ENCODE measurements at places on chromosomes 1 and 21.

GRCh38 chr1:108117945-108118902 is 81.9 kb downstream of the SLC25A24 start:
- no peak for DNase-seq

DNA sequence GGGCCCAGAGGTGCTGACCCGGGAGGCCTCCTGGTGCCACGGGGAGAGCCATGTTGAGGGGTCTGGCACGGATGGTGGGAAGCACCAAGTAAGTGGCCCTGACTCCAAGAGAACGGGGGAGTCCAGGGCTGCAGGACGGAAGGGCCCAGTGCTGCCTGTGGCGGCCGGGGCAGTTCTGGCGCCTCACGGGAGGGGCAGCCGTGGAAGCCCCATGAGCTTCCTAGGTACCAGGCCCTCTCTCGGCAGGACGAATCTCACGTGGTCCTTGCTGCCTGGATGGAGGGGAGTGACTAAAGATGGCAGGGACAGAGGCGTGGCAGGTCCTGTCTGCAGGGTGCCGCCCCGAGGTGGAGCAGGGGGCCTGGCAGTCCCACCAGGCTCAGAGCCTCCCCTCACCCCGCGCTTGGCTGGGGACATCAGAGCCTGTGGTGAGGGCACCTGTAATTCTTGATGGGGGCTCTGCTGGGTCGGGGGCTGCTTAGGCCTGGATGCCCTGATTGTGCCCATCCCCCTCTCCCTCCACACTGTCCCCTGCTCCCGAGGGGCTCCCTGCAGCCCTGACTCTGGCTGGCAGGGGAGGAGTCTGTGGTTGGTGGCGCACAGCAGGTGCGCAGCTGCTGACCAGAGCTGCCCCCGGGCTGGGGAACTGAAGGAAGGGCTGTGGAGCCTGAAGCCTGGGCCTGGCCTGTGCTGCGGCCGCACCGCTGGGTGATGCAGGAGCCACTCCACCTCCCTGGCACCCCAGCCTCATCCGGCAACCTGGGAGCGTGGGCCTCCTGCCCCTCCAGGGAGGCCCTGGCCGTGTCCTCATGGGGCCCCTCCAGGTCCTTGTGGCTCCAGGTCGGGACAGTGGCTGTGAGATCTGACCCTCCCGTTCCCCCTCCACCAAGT is 31.4 kb downstream of the POFUT2 start:
- DNase-seq: no peak

- no peak for DNase-seq
Observed at GRCh38 chr1:116514708-116515525, 55.9 kb downstream of the CD58 start.

DNA sequence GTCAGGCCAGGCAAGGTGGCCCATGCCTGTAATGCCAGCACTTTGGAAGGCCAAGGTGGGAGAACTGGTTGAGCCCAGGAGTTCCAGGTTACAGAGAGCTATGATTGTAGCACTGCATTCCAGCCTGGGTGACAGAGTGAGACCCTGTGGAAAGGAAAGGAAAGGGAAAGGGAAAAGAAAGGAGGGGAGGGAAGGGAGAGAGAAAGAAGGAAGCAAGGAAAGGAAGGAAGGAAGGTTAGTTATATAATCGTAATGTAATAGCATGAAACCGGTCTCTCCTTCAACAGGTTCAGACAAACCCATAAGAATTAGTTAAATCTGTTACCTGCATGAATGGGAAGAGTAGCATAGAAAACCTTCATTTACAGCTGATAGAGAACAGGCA is 1.2 kb upstream of the PAQR7 start:
- no peak for DNase-seq

DNA sequence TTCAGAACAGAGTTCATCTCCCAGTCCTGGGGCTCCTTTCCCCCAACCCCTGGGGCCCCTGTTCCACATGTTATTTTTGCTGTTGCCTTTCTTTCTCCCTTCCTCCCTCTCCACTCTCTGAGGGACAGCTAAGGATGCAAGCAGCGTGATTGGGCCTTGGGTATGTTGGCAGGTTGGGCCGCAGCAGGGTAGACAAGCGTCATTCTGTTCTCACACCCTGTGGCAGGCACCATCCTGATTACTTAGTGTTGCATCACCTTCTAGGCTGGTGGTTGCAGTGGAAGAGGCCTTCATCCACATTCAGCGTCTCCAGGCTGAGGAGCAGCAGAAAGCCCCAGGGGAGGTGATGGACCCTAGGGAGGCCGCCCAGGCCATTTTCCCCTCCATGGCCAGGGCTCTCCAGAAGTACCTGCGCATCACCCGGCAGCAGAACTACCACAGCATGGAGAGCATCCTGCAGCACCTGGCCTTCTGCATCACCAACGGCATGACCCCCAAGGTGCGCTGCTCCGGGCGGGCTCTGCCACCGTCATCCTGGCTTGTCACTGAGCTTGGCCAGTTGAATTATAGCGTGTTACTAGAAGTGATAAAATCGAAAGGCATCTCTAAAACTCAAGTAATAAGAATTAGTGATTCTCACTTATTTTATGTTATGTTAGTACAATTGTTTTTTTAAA is 43.4 kb downstream of the VANGL1 start:
- DNase-seq: no peak

GRCh38 chr1:237983496-237983895 is 92.8 kb upstream of the ZP4 start:
- DNase-seq: no peak

GRCh38 chr1:153341431-153341934 is 7.2 kb downstream of the PGLYRP4 start:
- no peak for DNase-seq

- DNase-seq: peak; percentile 98
Observed at GRCh38 chr1:207848234-207848633, 62.7 kb downstream of the CD34 start.

DNA sequence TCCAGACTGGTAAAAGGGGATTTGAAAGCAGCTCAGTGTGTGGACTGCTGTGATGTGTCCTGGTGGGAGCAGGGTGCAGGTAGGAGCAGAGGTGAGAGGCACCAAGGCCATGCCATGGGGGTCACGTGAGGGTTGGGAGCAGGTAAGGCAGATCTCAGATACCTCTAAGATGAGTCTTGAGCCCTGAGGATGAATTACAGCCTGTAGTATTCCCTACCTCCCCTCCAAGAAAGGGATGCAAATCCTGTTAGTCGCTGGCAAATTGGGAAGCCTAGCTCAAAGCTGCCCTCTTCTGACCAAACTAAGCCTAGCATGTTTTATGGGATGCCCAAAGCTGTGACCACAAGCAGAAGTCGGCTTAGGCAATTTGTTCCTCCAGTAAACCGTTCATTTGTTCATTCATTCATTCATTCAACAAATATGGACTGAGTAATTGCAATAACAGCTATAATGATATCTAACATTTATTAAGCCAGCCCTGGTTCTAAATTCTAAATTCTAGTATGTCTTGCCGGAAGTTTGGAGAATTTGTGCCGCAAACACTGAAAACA is 3.9 kb upstream of the NUAK2 start:
- DNase-seq: peak; percentile 84

- no peak for DNase-seq
Observed at GRCh38 chr1:116891396-116892079, 18.2 kb upstream of the PTGFRN start.

- DNase-seq: peak; percentile 64
Observed at GRCh38 chr1:154344977-154345837, 19.9 kb downstream of the ATP8B2 start.

- no peak for DNase-seq
Observed at GRCh38 chr1:183226963-183227362, 40.9 kb downstream of the LAMC2 start.

DNA sequence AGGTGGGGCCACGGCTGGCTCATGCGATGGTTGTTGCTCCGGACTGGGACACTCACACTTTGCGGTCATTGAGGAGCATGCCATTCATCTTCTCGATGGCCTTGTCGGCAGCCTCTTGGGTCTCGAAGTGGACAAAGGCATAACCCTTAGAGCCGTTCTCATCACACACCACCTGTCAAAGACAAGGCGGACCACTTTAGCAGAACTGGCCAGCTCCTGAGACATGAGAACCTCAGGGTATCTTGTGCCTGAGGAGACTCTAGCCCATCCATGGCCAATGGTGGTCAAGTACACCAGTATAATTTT is 5.5 kb downstream of the PABPC4 start:
- no peak for DNase-seq

DNA sequence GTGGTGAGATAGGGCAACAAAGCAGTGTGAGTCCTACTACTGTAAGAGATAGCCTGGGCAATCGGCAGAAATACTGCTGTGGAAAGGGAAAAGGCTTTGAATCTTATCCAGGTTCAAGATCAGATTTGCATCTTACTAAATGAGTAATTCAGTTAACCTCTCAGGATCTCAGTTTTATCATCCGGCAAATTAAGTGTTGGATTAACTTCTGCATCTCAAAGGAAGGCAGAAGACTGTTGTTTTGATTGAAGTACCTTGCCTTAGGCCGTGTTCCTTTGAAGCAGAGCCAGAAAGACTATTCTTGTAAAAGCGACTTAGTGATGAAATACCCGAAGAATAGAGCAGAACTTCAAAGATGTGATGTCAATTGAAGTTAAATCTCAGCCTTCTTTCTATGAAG is 612.9 kb upstream of the USP24 start:
- DNase-seq: no peak

- peak; percentile 89 for DNase-seq
Observed at GRCh38 chr1:179809506-179810366, 66.6 kb downstream of the FAM163A start.

GRCh38 chr1:94926126-94926914 is 590 bp downstream of the CNN3 start:
- peak; percentile 81 for DNase-seq

- DNase-seq: no peak
Observed at GRCh38 chr1:85229574-85230097, 28.8 kb upstream of the SYDE2 start.

DNA sequence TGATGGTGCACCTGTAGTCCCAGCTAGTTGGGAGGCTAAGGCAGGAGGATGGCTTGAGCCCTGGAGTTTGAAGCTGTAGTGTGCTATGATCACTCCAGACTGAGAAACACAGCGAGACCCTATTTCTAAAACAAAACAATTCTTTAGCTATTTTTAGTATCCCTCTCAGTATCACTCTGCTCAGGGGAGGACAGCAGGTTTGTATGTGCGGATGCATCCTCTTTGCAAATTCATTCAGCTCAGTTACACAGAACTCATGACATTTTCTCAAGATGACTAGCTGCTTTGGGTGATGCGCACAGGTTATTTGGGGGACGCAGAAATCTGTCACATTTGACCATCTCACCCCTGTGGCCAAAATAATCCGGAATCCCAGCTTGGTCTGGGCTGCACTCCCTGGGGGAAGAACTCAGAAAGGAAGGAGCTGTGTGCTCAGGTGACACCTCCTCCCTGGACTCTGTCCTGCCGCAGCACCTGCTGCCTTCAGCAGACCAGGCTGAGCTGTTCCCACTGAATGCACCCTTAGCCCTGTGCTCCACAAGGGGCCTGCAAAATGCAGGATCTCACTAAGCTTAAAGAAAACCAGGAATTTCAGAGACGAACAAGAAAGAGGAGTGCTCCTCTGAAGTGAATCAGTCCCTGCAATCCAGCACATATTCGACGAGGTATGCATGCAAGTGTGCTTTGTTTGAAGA is 89.5 kb upstream of the PGBD5 start:
- DNase-seq: no peak

DNA sequence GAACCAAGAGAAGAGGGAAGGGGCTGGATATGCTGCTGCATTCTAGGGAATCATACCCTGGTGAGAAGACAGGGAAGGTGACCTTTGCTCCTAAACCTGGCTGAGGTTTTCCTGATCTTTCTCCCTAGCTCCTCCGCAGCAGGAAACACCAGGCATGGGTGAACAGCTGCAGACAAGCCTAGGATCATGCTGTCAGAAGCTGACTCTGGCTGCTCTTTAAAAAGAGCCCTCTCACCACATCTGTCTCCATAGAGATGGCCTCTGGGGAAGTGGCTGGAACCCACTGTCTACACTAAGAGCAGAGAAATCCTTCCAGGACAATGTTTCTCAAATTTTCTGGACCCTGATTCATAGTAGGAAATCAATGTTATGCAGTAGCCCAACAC is 57.6 kb downstream of the CD34 start:
- DNase-seq: peak; percentile 77

- no peak for DNase-seq
Observed at GRCh38 chr1:211741788-211742187, 66.4 kb upstream of the NEK2 start.

GRCh38 chr1:1551524-1552262 is 11.3 kb upstream of the TMEM240 start:
- no peak for DNase-seq

DNA sequence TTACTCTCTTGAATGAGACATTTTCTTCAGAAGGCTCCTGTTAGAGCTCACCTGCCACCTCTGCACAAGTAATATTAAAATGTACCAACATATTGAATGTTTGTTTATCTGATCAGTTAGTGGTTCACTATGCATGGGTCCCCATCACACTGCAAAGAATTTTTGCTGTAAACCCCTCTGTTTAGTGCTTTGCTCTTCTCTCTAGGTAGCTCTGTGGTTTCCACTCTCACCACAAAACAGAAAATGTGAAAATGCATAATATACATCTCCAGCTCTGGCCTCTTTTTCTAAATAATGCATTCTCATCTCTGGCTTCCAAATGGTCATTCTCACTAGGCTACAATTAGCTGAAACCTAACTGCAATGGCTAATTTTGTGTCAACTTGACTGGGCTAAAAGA is 176.7 kb downstream of the TRIM33 start:
- no peak for DNase-seq

GRCh38 chr1:3368711-3369445 is 85.6 kb upstream of the ARHGEF16 start:
- DNase-seq: no peak

DNA sequence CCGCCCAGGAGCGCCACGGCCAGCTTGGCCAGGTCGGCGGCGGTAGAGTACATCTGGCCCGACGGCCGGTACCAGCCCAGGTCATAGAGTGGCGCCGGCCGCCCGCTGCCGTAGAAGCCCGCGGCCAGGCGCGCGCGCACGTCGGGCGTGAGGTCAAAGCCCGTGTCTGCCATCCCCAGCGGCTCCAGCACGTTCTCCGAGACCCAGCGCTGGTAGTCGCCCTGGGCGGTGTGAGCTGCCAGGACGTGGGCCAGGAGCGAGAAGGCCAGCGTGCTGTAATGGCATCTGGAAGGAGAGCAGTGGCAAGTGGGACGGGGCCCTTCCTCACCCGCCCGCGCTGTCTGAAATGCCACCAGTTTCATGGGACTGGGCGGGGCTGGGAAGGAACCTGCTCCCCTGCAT is 18.9 kb downstream of the LACTBL1 start:
- DNase-seq: no peak
